ENCODE measurements at places on chromosomes 4 and X. TPM values are rescaled to one million over a fixed set of nuclear protein-coding genes. Genes with fewer than 3 reads are reported as not detected.
A peak's percentile ranks its signal among the peaks of the same experiment; 100 is the strongest.

The ASMT gene
- 0.90 TPM for total RNA-seq

GRCh38 chr4:88211473-88212252, 53.2 kb upstream of the ABCG2 start:
- peak; percentile 65 for DNase-seq

The NRK gene
- 0.05 TPM for total RNA-seq

The FGB gene
- not detected for total RNA-seq

- peak; percentile 10 for DNase-seq
Measured at GRCh38 chr4:62495032-62495431, 1294.9 kb downstream of the ADGRL3 start.
